ENCODE measurements at places on chromosomes 11 and 22.

GRCh38 chr11:2592559-2593392, 107.0 kb downstream of the KCNQ1OT1 start:
- DNase-seq: no peak

GRCh38 chr11:68181719-68182451, 31.2 kb downstream of the KMT5B start:
- DNase-seq: no peak

DNA sequence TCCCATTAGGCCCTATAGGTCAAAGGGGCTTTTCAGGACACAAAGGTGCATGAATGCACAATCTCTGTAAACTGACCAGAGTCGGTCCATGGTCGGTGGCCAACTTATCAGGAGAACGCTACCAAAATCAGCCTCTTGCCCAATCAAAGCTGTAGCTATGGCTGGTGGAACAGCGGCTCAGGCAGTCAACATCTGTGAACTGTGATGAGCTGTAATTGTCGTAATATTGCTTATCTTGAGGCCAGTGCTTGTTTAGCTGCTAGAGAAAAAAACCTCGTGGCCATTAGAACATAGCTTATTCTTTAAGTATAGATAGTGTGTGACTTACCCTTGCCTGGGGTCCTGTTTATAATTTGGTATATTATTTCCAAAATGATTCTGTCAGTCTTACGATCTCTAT, 14.4 kb upstream of the CHST1 start:
- DNase-seq: no peak

DNA sequence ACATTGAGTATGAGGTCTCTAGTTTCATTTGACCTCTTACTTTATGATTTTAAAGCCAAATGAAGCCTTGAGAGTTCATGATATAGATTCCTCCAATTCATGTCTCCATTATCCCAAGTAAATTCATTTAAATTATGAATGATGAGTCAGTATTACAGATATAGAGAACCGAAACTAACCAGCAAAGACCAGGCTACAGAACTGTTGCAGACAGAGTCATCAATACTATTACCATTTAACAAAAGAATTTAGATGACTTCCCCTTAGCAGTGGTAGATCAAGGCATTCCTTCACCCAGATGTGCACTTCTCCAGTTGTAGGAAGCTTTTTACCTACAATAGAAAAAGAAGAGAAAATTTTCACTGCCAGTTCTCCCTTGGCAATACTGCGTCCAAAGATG, 11.8 kb upstream of the CCDC89 start:
- DNase-seq: no peak

DNA sequence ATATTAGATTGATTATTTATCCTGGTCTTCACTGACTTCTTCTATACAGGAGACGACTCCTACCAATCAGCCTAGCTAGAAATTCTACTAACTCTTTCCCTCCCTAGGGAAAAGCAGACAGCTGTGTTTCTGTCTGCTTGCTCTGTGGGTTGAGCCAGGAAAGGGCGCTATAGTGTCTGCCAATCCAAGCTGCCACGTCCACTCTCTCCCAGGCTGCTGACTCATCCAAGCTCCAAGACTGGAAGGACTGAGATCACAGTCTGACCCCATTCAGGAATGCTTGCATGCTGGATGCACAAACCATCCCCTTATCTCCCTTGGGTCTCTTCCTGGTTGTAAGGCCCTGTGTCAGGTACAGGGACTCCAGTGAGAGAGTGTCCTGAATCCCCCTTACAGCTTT, 955.6 kb downstream of the OPCML start:
- no peak for DNase-seq

DNA sequence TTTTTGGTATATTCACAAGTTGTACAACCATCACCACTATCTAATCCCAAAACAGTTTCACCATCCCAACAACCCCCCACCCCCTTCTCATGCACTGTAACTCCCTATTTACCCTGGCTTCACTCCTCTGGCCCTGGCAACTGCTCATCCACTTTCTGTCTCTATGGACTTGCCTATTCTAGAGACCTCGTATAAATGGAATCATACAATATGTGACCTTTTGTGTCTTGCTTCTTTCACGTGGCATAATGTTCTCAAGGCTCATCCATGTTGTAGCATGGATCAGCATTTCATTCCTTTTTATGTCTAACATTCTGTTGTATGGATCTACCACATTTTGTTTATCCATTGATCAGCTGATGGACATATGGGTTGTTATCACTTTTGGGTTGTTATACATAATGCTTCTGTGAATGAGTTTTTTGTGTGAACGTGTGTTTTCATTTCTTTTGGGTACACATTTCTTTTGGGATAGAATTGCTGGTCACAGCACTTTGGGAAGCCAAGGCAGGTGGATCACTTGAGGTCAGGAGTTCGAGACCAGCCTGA, 46.1 kb downstream of the GDPD5 start:
- no peak for DNase-seq

- DNase-seq: no peak
These were observed 55.8 kb downstream of the CD6 start for GRCh38 chr11:61027141-61027840.

- no peak for DNase-seq
These were observed 13.3 kb upstream of the MOB2 start for GRCh38 chr11:1499899-1500298.

GRCh38 chr22:44603767-44604166, 98.2 kb upstream of the PRR5 start:
- DNase-seq: no peak

GRCh38 chr11:10514202-10514601, 26.8 kb downstream of the RNF141 start:
- no peak for DNase-seq

GRCh38 chr22:48951836-48952235, 875.8 kb downstream of the BRD1 start:
- no peak for DNase-seq

DNA sequence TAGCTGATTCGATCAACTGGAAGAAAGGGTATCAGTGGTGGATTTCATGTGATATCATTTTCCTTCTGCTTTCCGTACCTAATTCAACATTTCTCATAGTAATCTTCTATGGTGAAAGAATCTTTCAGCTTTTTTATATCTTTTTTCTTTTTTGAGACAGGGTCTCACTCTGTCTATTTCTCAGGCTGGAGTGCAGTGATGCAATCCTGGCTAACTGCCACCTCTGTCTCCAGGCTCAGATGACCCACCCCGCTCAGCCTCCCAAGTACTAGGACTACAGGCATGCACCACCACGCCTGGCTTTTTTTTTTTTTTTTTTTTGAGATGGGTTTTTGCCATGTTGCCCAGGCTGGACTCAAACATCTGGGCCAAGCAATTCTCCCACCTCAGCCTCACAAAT, 18.6 kb upstream of the CHORDC1 start:
- DNase-seq: no peak

DNA sequence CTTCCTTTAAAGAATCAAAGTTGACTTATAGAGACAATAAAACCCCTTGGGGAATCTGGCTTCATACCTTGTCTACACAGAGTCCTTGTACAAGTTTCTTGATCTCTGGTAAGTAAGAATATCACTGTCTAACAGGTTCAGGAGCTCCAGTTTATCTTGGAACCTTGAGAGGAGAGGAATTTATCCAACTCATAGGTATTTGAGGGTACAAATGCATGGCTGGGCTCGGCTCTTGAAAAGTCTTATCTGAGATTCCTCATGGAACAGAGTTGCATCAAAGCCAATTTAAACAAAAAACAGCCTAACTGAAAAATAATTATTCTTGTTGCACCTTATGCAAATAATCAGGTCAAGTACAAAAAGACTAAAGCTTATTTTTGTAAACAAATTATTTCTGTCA, 33.4 kb downstream of the CARD18 start:
- DNase-seq: no peak

DNA sequence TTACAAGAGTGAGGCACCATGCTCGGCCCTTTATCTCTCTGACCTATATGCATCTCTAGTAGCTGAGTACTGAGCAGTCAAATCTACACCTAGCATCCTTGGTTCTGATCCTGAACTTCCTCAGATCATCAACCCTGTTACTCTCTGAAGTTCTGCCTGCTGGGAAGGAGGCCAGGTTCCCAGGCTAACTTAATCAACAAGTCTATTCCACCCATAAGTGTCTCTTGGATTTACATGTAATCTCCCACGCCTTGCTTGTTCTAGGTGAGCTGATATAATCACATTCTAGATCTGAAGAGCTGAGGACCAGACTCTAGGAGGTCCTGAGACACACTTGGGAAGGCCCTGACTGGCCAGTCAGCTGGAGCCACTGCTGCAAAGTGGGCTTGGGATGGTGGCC, 22.1 kb downstream of the CABP7 start:
- DNase-seq: no peak

DNA sequence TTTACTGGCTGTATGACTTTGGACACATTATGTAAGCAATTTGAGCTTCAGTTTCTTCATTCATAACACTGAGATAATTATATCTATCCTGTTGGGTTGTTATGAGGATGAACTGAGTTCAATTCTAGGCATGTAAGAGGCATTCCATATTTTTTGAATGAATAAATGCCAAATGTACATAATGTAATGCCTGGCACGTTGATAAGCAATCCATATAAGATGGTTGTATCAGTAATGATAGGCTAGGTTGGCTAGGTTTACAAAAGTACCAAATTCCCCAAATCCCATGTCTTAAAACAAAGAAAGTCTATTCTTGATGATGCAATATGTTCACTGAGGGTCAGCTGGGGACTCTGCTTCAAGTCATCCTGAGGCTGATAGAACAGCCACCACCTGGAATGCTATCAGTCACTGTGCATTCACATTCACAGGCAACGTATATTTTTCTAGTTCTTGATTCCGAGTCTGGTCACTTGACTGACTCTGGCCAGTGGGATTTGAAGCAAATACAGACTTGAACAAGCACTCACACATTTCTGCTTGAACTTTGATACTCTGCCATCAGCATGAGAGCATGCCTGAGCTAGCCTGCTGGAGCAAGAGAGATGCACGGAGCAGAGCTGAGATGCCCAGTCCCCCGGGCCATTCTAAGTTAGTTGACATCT, 104.0 kb upstream of the TIMP3 start:
- DNase-seq: no peak

- no peak for DNase-seq
These were observed 4.3 kb downstream of the CD59 start for GRCh38 chr11:33731723-33732531.

DNA sequence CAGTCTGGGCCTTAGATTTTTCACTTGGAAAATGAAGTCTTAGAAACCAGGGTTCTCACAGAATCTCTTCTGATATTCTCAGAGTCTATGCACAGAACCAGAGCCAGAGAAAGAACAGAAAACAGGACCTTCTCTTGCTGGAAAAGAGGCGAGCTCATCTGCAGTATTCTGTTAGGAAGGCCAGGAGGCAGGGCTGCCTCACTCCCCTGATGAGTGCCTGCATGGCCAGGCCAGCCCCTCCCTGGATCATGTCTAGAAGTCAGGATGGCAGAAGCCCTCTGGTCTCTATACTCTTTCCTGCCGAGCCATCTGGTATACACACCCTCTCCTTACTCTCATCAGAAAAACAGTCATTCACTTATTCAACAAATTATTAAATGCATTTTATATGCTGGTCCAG, 723 bp downstream of the OR51M1 start:
- no peak for DNase-seq

DNA sequence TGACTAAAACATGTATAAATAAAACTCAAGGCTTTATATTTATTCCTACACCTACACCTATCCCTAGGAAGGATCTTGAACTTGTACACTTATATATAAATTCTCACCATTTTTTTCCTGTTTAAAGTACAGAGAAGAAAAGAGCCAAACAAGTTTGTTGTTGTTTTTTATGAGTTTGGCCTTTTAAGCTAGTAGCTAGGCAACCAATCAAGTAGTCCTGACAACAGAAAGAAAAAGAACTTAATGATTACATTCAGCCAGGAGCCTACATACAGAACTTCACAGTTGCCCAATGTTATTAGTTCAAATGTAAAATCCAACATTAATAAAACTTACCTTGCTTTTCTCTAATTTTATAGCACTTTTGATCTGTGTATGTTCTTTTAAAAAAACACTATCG, 316.2 kb downstream of the SOX6 start:
- no peak for DNase-seq

DNA sequence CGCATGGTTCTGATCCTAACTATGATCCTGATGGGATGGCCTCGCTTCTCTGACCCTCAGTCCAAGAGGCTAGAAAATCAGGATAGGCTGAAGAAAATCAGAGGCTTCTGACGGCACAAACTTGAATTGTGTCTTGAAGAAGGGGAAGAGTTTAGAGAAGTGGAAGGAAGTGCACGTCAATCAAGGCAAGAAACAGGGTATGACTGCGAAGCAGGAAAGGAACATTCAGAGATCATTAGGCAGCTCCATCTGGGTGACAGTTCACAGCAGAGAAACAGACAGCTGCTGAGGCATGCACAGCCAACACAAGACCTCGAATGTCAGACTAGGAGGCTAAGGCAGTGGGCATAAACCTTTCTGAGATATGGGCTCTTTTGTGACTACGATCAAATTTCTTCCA, 29.3 kb downstream of the CLPB start:
- no peak for DNase-seq

- DNase-seq: no peak
These were observed 61.0 kb downstream of the RPS6KA4 start for GRCh38 chr11:64419818-64420485.

DNA sequence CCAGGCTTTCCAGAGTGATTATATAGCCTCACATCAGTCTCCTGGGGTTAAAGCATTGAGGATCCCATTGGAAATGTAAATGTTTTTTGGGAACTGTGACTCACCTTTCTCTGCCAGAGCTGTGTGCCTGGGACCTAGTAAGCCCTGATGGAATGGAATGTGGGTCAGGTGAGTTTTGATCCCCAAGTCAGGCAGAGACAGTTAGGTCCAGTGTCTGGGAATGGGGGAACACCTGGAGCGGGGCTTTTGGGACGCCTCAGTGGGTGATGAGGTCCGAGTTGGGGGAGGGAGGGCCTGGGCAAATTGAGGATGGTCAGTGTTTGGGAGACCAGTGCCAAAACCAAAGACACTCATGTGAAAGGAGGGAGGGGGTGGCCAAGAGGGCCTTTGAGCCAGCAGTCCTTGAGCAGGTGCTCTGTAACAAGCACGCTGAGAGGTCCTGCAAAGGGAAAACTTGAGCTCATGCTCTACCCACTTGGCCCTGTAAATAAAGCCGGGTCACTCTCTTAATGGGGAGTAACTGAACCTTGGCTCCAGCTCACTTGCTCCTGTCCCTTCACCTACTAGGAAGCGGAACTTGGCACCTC, 104.7 kb downstream of the NAV2 start:
- DNase-seq: no peak

DNA sequence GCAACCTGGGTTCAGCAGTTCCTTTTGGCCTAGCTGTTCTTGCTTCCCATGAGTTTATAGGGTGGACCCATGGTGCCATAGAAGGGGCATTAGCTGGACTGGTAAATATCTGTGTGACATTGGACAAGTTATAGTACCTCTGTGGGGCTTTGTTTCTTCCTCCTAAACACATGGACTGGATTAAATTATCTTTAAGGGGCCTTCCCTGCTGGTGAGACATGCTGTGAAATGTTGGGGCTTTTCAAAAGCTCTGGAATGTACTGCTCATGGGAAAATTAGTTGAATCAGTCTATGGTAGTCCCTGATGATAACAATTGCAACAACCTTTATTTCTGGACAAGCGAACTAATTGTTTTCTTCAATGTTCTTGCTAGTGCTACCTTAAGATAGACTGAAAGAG, 276.2 kb downstream of the BLID start:
- no peak for DNase-seq
